ENCODE measurements at places on chromosomes 7 and 10. TPM values are rescaled to one million over a fixed set of nuclear protein-coding genes. Genes with fewer than 3 reads are reported as not detected.

SPDYE6 gene
- 0.03 TPM for polyA plus RNA-seq

TAF3 gene
- polyA plus RNA-seq = 6.4 TPM

FAM180A gene
- 11.3 TPM for polyA plus RNA-seq

OR2A7 gene
- polyA plus RNA-seq = 0.13 TPM

TMEM236 gene
- 0.13 TPM for polyA plus RNA-seq

CLDN3 gene
- polyA plus RNA-seq = not detected

OLAH gene
- polyA plus RNA-seq = 0.38 TPM

CYP3A5 gene
- polyA plus RNA-seq = not detected

YAE1 gene
- polyA plus RNA-seq = 20.2 TPM

MRPS17 gene
- polyA plus RNA-seq = 23.6 TPM

PAPOLB gene
- 0.15 TPM for polyA plus RNA-seq

ASB4 gene
- 1.7 TPM for polyA plus RNA-seq

EPDR1 gene
- 10.2 TPM for polyA plus RNA-seq

PNLIPRP3 gene
- not detected for polyA plus RNA-seq

RET gene
- 2.3 TPM for polyA plus RNA-seq

ASIC3 gene
- 3.7 TPM for polyA plus RNA-seq

AZGP1 gene
- polyA plus RNA-seq = 148 TPM

SPDYE11 gene
- polyA plus RNA-seq = not detected

TMEM120A gene
- polyA plus RNA-seq = 220 TPM

FRAT2 gene
- polyA plus RNA-seq = 4.5 TPM

PDE1C gene
- polyA plus RNA-seq = 11.7 TPM

CFAP58 gene
- 0.58 TPM for polyA plus RNA-seq

SAP25 gene
- polyA plus RNA-seq = 2.3 TPM
